ENCODE measurements at places on chromosomes 2 and 18. TPM values are rescaled to one million over a fixed set of nuclear protein-coding genes. Genes with fewer than 3 reads are reported as not detected.

Gene MAP3K19
- total RNA-seq: not detected

Gene LYPD6B
- not detected for total RNA-seq

Gene SEPTIN10
- 154 TPM for total RNA-seq

Gene LINC00305
- total RNA-seq: not detected

Gene GRHL1
- total RNA-seq: 2.5 TPM

Gene HAAO
- total RNA-seq: 5.6 TPM

Gene SAG
- total RNA-seq: not detected

Gene COLEC11
- total RNA-seq: 3.3 TPM

Gene TCF23
- not detected for total RNA-seq

Gene RAD51AP2
- total RNA-seq: not detected

Gene GREB1
- 0.71 TPM for total RNA-seq

Gene ABCB11
- not detected for total RNA-seq

Gene RASGRP3
- 8.6 TPM for total RNA-seq

Gene GTF2A1L
- 105 TPM for total RNA-seq

Gene SLC5A7
- 2.9 TPM for total RNA-seq

Gene LYPD1
- 8.0 TPM for total RNA-seq

Gene METTL5
- total RNA-seq: 51.5 TPM

Gene ECEL1
- 0.16 TPM for total RNA-seq

Gene EMX1
- not detected for total RNA-seq

Gene SIX2
- total RNA-seq: not detected

Gene WDR33
- total RNA-seq: 43.5 TPM

Gene ONECUT2
- total RNA-seq: not detected

Gene LRP2
- not detected for total RNA-seq

Gene DCAF17
- total RNA-seq: 19.1 TPM
